ENCODE measurements at places on chromosomes 11 and 22.

- DNase-seq: no peak
Measured at GRCh38 chr11:120501440-120501839, 10.1 kb upstream of the GRIK4 start.

- DNase-seq: no peak
Measured at GRCh38 chr11:134725211-134725610, 313.2 kb upstream of the B3GAT1 start.

DNA sequence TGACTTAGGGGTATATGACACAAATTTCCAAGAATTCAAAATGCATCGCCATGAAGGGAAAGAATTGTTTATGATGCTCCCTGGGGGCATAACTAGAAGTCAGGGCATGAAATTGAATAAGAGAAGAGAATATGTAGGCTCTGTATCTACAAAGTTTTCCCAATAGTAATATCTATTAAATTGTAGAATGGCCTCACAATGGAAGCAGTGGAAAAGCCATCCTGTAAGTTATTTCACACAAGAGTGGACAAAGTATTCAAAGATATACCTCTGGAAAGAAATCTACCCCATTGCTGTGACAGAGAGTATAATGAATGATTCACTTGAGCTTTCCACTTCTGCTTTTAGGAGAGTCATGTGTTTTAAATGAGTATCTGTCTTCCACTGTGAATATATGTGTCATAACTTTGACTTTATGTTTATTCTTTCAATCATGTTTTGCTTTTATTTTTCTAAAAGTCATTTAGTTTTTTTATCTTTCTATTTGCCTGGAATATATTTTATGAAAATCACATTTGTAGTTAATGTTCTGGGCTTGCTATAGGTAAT, 65.7 kb upstream of the DDI1 start:
- no peak for DNase-seq

GRCh38 chr22:27300536-27301285, 500.8 kb downstream of the MN1 start:
- DNase-seq: no peak

- DNase-seq: peak; percentile 71
Measured at GRCh38 chr11:57515332-57516060, at the start of gene SLC43A1. TSS of gene SLC43A1 (minus strand) at chr11:57515702. CDS start at chr11:57514111, 1,591 bp downstream.

DNA sequence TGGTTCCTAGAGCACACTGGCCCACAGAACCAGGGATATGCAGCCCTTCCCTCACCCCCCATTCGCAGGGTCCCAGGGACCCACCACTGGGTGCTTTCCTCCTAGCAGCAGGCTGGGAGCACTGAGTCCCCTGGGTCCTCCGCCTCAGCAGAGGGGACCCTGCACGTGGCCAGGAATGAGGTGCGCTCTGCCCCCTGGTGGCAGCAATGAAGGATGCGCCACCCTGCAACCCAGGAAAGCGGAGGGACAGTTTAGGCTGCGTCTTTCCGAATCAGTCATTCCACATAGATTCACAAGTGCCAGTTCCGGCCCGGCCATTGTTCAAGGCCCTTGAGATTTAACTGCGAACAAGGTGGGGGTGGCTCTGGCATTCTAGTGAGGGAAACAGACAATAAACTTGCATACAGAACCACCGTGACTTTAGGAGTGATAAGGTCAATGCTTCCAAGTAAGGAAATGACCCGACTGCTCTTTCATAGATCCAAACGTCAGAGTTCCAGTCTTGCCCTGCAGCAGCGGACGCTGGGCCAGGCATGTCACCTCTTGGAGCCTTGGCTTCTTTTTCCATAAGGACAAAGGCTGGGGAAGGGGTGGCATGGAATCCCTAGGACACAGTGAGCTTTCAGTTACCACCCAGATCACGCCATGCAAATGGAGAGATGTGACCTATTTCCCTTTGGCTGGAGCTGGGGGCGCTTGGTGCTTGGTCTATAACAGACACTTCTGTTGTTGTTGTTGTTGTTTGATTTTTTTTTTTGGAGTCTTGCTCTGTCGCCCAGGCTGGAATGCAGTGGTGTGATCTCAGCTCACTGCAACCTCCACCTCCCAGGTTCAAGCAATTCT, 7.7 kb downstream of the RIN1 start:
- peak; percentile 89 for DNase-seq

DNA sequence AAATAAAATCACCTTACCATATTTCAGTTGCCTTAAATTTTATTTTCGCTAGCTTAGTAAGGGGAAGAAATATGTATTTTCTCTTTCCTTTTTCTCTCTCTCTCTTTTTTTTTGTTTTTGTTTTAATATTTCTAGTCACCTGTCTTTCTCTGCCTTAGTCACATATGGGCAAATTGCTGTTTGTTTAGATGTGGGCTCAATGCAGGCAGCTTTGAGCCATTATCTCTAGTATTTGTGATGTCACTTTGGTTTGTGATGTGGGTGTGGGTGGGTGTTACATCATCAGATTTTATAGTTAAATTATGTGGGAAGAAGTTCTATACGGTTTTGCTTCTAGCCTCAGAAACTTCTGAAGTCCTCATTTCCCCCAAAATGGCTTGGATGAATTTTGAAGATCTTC, at the start of gene C22orf31:
C22orf31 (minus strand) TSS at position 59 of the 400 bp plus-strand sequence; CDS start at position 20, 39 bp downstream.
- no peak for DNase-seq

GRCh38 chr11:44595964-44596381, 30.5 kb downstream of the CD82 start:
- DNase-seq: no peak

- no peak for DNase-seq
Measured at GRCh38 chr11:117837791-117838190, 13.2 kb upstream of the FXYD2 start.

GRCh38 chr11:92803391-92803790, 166.1 kb upstream of the MTNR1B start:
- DNase-seq: no peak

GRCh38 chr11:19931141-19931770, 218.6 kb downstream of the NAV2 start:
- no peak for DNase-seq

GRCh38 chr11:61783717-61784505, 8.5 kb downstream of the TMEM258 start:
- no peak for DNase-seq

DNA sequence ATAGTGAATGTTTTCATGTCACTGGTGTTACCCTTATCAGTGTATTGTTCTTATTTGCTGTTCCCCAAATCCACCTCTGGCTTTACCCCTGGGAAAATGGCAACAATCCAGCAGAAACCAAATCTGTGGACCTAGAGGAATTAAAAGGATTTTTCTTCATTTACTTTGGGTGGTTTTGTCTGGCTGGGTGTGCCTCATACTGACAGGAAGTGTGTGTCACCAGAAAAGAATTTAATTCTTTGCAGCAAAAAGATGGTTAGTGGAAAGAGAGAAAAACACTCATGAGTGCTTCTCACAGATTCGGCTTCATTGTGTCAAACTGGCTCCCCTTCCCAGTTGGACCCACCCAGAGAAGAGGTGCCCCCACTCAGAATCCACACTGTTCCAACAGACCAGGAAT, 38.9 kb downstream of the FZD4 start:
- no peak for DNase-seq

DNA sequence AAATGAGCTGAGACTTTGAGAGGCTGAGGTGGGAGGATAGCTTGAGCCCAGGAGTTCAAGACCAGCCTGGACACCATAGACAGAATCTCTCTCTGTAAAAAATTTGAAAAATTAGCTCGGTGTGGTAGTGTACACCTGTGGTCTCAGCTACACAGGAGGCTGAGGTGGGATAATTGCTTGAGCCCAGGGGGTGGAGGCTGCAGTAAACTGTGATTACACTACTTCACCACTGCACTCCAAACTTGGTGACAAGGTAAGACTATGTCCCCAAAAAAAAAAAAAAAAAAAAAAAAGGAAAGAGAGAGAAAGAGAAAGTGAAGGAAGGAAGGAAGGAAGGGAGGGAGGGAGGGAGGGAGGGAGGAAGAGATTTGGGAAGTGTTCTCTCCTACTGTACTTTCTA, 25.3 kb downstream of the RRP8 start:
- no peak for DNase-seq

DNA sequence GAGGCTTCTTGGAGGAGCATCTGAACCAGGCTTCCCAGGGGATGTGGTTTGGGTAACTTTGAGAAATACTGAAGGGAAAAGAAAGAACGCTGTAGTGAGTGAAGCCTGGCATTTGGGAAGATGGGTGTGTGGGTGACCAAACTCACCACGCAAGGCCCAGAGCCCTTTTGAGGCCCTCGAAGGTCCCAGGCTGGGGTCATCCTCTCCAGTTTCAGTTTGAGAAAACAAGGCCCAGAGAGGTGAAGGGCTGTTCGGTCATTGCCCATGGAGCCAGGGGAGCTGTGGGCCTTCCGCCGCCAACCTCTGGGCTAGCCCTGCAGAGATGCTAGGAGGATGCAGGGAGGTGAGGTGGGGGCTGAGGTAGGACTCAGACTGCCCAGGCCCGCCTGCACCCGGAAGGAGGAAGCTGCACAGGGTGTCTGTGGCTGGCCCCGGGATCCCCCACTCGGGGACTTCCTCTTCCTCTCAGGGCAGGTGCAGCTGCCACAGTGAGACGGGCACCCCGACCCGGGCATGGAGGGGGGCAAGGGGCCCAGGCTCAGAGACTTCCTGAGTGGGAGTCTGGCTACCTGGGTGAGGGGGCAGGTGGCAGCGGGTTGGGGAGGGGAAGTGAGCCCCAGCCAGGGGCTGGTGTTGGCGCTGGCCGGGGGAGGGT, at the start of gene CCDC88B:
CCDC88B (plus strand) TSS at position 451 of the 655 bp plus-strand sequence; CDS start at position 514, 63 bp downstream.
- DNase-seq: no peak

- no peak for DNase-seq
Measured at GRCh38 chr11:76792505-76793264, 9.5 kb downstream of the TSKU start.

GRCh38 chr22:23791738-23792645, 5.2 kb downstream of the SMARCB1 start:
- no peak for DNase-seq

DNA sequence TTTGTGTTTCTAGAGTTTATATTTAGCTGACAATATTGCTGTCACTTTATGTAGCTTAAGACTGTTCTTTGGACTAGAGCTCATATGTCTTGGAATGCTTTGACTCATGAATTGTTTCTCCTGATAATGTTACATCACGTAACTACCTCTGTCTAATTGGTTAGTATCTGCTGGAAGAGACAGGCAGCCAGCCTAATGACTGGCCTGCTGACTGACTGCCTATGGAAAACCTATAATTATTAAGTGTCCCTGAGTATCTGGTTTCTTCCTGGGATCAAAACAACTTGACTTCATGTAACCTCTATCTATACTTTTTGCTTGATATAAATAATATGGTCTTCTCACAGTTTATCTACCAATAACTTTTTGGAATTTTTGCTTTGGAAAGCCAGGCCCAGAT, 9.4 kb downstream of the SOX6 start:
- no peak for DNase-seq

- no peak for DNase-seq
Measured at GRCh38 chr11:95335989-95336388, 105.0 kb upstream of the SESN3 start.

DNA sequence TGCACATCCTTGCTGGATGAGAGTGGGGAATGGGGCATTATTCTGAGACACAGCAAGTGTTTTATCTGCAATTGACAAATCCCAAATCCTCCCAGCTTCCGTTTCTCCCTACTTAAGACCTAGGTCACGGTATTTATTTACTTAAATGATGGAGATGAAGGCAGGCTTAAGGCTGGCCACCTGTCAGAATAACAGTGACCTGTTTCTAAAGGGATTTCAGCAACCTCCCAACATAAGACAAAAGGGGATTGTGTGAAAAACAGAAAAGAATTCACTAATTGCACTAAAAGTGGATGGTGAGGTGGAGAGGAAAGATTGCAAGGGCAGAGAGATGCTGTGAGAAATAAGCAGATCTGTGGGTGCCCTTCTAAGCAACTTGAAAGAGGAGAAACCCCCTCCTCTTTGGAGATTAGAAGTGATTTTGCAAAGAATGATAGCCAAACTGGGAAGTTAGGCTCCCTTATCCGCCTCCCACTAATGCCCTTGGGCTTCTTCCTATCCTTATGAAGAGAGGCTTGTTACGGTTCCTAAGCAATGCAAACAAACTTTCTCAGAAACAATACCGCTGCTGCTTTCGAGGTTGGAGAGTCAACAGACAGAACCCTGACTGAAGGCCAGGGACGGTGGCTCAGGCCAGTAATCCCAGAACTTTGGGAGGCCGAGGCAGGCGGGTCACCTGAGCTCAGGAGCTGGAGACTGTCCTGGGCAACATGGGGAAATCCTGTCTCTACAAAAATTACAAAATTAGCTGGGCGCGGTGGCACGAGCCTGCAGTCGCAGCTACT, 84.3 kb downstream of the ARL14EP start:
- DNase-seq: no peak

DNA sequence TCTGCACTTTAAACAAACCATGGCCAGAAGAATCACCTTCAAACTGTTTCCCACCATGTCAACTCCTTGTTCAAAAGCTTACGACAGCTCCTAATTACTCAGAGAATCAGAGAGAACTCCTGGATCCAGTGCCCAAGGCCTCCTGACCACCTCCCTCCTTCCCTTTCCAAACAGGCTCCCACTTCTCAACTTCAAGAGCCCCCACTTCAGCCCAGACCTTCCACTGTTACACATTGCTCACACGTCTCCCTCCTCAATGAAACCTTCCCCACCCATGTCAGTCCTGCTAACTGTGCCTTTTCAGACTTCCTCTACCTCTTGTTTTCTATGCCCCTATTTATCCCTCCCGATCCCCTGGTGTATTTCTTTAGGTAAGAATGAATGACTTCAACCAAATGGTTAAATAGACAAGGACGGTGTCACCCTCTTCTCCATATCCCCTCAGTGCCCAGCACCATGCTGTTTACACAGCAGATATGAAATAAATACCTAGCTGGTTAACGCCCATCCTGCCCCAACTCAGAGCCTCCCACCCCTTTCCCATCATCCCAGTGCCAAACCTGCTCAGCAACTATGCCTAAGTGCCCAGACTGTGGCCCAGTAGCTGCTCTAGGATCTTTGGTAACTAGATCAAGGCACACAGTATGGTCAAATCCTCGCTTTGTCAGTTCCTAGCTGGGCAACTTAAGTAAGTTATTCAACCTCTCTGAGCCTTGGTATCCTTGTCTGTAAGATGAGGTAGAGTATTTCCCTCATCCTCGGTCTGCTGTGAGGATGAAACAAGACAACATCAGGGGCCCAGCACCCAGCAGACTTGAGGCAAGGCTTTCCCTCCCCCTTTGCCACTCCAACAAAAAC, 36.8 kb downstream of the PLEKHA7 start:
- no peak for DNase-seq

GRCh38 chr11:12112750-12113149, 2.4 kb downstream of the MICAL2 start:
- DNase-seq: no peak

GRCh38 chr11:87187930-87188329, 150.2 kb downstream of the TMEM135 start:
- no peak for DNase-seq

- DNase-seq: no peak
Measured at GRCh38 chr22:24117942-24118341, 63.3 kb upstream of the SUSD2 start.

GRCh38 chr11:16825968-16826367, 87.5 kb downstream of the C11orf58 start:
- no peak for DNase-seq

GRCh38 chr22:47781024-47781423, 1018.6 kb downstream of the TBC1D22A start:
- no peak for DNase-seq

- no peak for DNase-seq
Measured at GRCh38 chr22:43230571-43230970, 43.6 kb upstream of the TTLL12 start.

- DNase-seq: peak; percentile 61
Measured at GRCh38 chr11:22193348-22194051, 615 bp downstream of the ANO5 start.
